ENCODE measurements at places on chromosomes 1 and 21. TPM values are rescaled to one million over a fixed set of nuclear protein-coding genes. Genes with fewer than 3 reads are reported as not detected.

RPE65 gene
- not detected for total RNA-seq

POGZ gene
- 188 TPM for total RNA-seq

F5 gene
- 2.9 TPM for total RNA-seq

RASSF5 gene
- total RNA-seq: 7.0 TPM

APCS gene
- total RNA-seq: not detected

CLIC4 gene
- 90.4 TPM for total RNA-seq

DRAXIN gene
- 3.2 TPM for total RNA-seq

Data from progenitor cell of endocrine pancreas (in vitro differentiated cells).